Activated CD8-positive, alpha-beta T cell treated with anti-CD3 and anti-CD28 coated beads, Interleukin-2, amount 10 ng/mL, durations not matched to agents 7 days and 5 days (primary cell): ENCODE measurements at places on chromosomes 2 and 18. TPM values are rescaled to one million over a fixed set of nuclear protein-coding genes. Genes with fewer than 3 reads are reported as not detected.

DNA sequence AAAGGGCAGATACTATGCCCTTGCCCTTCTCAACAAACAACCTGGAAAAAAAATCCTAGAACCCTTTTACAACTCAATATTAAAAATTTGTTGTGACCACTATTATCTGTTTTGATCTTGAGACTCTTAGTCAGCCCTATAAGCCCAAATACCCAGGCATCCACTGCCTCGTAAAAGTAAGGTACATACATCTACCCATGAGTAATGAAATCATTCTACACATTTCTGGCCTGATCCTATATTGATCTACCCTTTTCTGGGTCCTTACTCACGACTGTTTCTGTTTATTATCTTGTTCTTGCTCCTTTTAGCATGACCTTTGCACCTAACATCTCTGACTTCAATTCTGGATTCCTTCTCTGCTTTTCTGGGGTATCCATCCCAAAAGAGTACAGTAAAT, 56.8 kb downstream of the SCG2 start:
- no peaks in the 10 kb centered on the region for H3K36me3 ChIP-seq
- DNase-seq, result no peak
- H3K4me1 ChIP-seq, result no peaks in the 10 kb centered on the region
- H3K27me3 ChIP-seq, result no peaks in the 10 kb centered on the region
- H3K27ac ChIP-seq, result no peak overlapping the region

DNA sequence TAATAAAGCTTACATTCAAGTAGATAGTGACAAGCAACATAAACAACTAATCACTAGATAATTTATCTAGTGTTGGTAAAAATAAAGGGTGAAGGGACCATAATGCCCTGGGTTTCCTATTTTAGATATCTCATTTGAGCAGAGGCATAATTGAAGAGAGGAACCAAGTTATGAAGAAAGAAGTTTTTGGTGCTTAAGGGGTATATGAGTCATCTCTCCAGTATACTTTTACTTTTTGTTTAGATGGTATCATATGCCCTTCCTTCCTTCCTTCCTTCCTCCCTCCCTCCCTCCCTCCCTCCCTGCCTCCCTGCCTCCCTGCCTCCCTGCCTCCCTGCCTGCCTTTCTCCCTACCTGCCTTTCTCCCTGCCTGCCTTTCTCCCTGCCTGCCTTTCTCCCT, 1053.5 kb upstream of the CELF4 start:
- H3K4me3 ChIP-seq, result no peak overlapping the region
- no peaks in the 10 kb centered on the region for H3K4me1 ChIP-seq
- H3K36me3 ChIP-seq, result no peaks in the 10 kb centered on the region
- H3K27me3 ChIP-seq, result no peaks in the 10 kb centered on the region
- DNase-seq, result no peak

DNA sequence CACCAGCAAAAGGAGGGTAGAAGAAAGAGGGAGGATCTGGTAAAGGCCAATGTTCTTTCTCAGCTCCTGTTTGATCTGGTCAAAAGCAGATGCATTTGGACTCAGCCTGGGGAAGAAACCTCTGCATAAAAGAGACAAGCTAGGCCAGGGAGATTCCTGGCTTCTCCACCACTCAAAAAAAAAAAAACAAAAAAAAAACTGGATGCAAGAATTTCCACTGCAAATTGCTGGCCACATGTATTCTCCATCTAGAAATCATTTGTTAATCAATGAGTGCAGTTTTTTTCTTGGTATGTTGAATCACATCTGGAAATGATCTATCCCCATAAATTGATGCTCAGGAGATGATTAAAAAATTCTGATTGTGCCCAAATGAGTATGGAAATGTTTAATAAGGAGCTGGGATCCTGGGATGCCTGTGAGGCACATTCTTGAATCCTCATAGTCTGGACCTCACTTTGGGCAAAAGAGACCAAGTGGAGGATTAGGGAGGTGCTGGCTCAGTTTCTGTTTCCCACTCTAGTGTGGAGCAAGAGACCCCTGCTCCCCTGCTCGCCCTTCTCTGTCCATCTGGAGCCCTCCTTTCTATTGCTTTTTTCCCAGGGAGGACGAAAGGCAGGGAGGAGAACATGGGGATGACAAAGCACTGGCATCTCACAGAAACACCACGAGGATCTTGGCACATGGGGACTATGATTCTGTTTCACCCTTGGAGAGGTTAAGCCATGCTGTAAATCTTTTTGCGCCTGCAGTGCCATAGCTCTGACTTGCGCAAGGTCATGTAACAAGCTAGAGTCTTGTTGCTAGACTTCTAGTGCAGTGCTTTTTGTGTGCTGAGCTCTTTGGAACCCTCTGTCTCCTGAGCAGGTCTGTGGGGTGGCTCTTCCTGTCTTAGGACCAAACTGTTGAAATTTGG, 57.6 kb downstream of the APOB start:
- no peak overlapping the region for H3K4me3 ChIP-seq
- no peak overlapping the region for H3K27ac ChIP-seq
- H3K4me1 ChIP-seq, result no peaks in the 10 kb centered on the region
- DNase-seq, result no peak
- H3K36me3 ChIP-seq, result no peaks in the 10 kb centered on the region

DNA sequence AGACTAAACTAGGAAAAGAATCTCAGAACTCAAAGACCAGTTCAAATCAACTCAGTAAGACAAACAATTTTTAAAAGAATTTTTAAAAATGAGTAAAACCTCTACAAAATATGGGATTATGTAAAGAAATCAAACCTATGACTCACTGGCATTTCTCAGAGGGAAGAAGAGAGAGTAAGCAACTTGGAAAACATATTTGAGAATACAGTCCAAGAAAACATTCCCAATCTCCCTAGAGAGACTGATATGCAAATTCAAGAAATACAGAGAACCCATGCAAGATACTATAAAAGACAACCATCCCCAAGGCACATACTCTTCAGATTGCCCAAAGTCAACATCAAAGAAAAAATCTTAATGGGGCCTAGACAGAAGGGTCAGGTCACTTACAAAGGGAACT, 162.7 kb downstream of the WDPCP start:
- H3K27ac ChIP-seq, result no peak overlapping the region
- no peak for DNase-seq
- H3K4me1 ChIP-seq, result peaks cover 4% of the 10 kb centered on the region

GRCh38 chr18:25074925-25075324, 277.0 kb downstream of the ZNF521 start:
- no peaks in the 10 kb centered on the region for H3K36me3 ChIP-seq
- no peaks in the 10 kb centered on the region for H3K4me1 ChIP-seq
- DNase-seq, result no peak
- no peak overlapping the region for H3K27ac ChIP-seq
- H3K4me3 ChIP-seq, result no peak overlapping the region

GRCh38 chr2:201137505-201138400, 21.8 kb downstream of the CFLAR start:
- no peak overlapping the region for H3K27ac ChIP-seq
- DNase-seq, result no peak
- H3K4me3 ChIP-seq, result no peak overlapping the region
- H3K27me3 ChIP-seq, result no peaks in the 10 kb centered on the region
- H3K4me1 ChIP-seq, result peaks cover 14% of the 10 kb centered on the region

GRCh38 chr18:3722649-3723433, 272.9 kb downstream of the TGIF1 start:
- DNase-seq, result no peak
- no peak overlapping the region for H3K4me3 ChIP-seq
- no peaks in the 10 kb centered on the region for H3K4me1 ChIP-seq
- H3K27ac ChIP-seq, result no peak overlapping the region
- peaks cover 9% of the 10 kb centered on the region for H3K27me3 ChIP-seq

DNA sequence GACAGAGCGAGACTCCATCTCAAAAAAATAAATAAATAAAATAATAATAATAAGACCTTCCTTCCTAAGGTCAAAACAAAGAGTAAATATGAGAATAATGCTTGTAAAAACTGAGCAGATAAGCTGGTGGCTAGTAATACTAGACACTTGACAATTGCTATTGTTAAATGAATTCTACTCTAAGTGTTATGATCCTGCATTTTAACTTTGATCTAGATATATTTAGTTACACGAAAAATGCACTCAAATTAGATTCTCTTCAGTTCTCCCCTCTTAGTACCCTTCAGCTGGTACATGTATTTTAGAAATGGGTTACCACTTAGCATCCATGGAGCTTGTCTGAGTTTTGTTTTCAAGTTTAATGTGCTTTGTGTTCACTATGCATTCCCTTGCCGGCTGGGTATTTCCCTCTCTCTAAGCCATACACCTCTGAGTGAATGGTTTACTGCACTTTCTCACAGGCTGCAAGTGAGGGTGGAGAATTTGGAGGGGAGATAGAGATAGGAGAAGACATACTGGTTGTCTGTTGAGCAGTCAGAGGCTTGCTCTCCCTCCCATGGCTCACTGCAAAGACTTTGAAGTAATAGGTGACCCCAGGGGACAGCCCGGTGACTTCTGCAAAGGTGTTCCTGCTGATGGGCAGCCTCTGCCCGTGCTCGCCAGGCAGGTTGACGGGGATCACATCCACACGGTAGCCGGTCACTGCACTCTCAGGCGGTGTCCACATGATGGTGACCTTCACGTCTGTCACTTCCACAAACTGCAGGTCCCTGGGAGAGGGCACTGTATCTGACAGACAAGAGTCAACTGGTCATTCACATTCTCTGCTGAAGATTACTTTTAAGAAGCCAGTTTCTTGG, 29.9 kb downstream of the FN1 start:
- no peaks in the 10 kb centered on the region for H3K36me3 ChIP-seq
- peaks cover 17% of the 10 kb centered on the region for H3K4me1 ChIP-seq
- DNase-seq, result no peak
- no peak overlapping the region for H3K27ac ChIP-seq
- no peak overlapping the region for H3K4me3 ChIP-seq
- peaks cover 6% of the 10 kb centered on the region for H3K27me3 ChIP-seq

- H3K4me1 ChIP-seq, result no peaks in the 10 kb centered on the region
- no peaks in the 10 kb centered on the region for H3K36me3 ChIP-seq
- no peak for DNase-seq
- no peak overlapping the region for H3K27ac ChIP-seq
- no peak overlapping the region for H3K4me3 ChIP-seq
Measured at GRCh38 chr2:46878886-46879285, 36.7 kb downstream of the MCFD2 start.

GRCh38 chr18:76483780-76484179, 11.3 kb downstream of the ZNF516 start:
- H3K36me3 ChIP-seq, result no peaks in the 10 kb centered on the region
- DNase-seq, result no peak
- peaks cover 9% of the 10 kb centered on the region for H3K27me3 ChIP-seq
- no peaks in the 10 kb centered on the region for H3K4me1 ChIP-seq
- H3K27ac ChIP-seq, result no peak overlapping the region

DNA sequence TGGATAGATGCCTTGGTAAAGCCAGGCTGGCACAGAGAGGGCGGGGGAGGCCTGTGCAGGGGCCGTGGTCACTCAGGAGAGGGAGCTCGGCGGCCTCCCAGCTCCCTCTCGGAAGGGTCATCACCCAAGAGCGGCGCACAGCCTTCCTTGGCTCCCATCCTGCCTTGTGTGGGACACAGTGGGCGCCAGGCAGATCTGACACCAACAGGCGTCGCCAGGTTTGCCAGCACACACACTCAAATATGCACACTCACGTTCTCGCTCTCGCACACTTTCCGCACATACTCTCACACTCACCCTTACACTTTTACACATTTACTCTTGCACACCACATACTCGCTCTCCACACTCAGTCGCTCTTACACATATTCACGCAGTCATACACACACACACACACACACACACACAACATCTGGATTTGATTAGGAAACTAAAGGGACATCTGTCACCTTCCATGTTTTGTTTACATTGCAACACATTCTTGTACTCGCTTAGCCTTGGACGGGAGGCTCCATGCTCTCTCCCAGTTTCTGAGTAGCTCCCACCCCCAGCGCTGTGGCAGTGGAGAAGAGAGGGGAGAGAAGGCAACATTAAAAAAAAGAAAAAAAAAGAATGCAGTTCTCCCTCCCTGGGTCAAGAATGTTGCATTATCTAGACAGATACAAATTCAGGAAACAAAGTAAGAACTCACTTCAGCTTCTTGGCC, 10.5 kb downstream of the CHMP1B start:
- peaks cover 1% of the 10 kb centered on the region for H3K4me1 ChIP-seq
- no peak overlapping the region for H3K27ac ChIP-seq
- H3K27me3 ChIP-seq, result peaks cover 3% of the 10 kb centered on the region
- H3K36me3 ChIP-seq, result no peaks in the 10 kb centered on the region
- no peak overlapping the region for H3K4me3 ChIP-seq

DNA sequence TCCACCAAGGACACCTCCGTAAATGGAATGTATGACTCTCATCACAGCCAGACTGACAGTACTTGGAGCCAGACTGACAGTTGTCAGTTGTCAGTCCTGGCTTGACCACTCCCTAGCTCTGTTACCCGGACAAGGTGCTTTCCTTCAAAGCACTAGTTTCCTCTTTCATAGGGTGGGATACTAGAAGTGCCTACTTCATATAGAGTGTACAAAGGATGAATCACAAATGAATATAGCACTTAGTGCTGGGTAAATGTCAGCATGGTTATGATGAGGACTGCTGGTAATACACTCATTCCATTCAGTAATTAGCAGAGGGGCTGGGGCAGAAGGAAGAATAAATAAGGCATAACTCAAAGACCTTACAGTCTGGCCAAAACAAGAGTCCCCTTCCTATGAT, 91.4 kb downstream of the ARL4C start:
- H3K36me3 ChIP-seq, result peaks cover 5% of the 10 kb centered on the region
- peaks cover 40% of the 10 kb centered on the region for H3K4me1 ChIP-seq
- H3K4me3 ChIP-seq, result no peak overlapping the region
- H3K27me3 ChIP-seq, result no peaks in the 10 kb centered on the region
- DNase-seq, result no peak

DNA sequence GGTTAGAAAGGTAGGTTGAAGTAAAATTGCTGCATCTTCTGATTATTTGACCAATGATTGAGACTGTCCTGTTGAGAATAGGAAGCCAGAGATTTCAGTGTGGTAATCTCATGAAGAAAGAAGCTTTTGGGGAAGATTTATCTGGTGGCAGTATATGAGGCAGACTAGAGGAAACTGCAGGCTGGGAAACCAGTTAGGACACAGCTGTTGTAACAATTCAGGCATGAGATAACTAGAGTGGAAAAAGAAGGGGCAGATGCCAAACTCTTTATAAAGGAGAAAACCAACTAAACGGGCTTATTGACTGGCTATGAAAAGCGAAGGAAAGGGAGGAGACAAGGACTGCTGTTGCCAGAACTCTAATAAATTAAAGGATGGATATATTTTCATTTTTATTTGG, 155.6 kb downstream of the TTC27 start:
- DNase-seq, result no peak
- no peak overlapping the region for H3K4me3 ChIP-seq
- no peak overlapping the region for H3K27ac ChIP-seq

CFC1 gene
- total RNA-seq, result not detected

DSG4 gene
- not detected for total RNA-seq

PAX8 gene
- 0.55 TPM for total RNA-seq

TDRD15 gene
- not detected for total RNA-seq

CCDC68 gene
- not detected for total RNA-seq

RGPD4 gene
- not detected for total RNA-seq

TMEFF2 gene
- total RNA-seq, result not detected
